ENCODE measurements at places on chromosomes 1 and 21. TPM values are rescaled to one million over a fixed set of nuclear protein-coding genes. Genes with fewer than 3 reads are reported as not detected.

Gene PTGER3
- polyA plus RNA-seq, result not detected

Gene CELA3A
- not detected for polyA plus RNA-seq

Gene GSTM2
- polyA plus RNA-seq, result 100 TPM

Gene AZIN2
- polyA plus RNA-seq, result 8.1 TPM

Gene SELP
- not detected for polyA plus RNA-seq

Gene NUAK2
- not detected for polyA plus RNA-seq

Gene CLDN17
- not detected for polyA plus RNA-seq

Gene MCOLN3
- not detected for polyA plus RNA-seq

Gene DMRTA2
- polyA plus RNA-seq, result not detected

Gene MYBPH
- polyA plus RNA-seq, result not detected

Gene ZNF436
- 5.7 TPM for polyA plus RNA-seq

Gene SPRR2G
- polyA plus RNA-seq, result not detected

Gene NR5A2
- 0.39 TPM for polyA plus RNA-seq

Gene LDLRAD2
- polyA plus RNA-seq, result 0.27 TPM

Gene PEF1
- 26.0 TPM for polyA plus RNA-seq

Gene HUNK
- polyA plus RNA-seq, result 22.5 TPM

Gene OR10K1
- not detected for polyA plus RNA-seq

Gene LRRC52
- not detected for polyA plus RNA-seq

Gene IFNGR2
- 29.4 TPM for polyA plus RNA-seq

Gene C1orf167
- not detected for polyA plus RNA-seq

Gene FCGR2B
- not detected for polyA plus RNA-seq

Gene DCDC2B
- not detected for polyA plus RNA-seq

Gene S100A4
- 2.7 TPM for polyA plus RNA-seq

Gene GPR52
- not detected for polyA plus RNA-seq

Gene LMX1A
- polyA plus RNA-seq, result not detected

Gene ATP13A2
- polyA plus RNA-seq, result 14.7 TPM

Gene OR2T35
- not detected for polyA plus RNA-seq

Gene DYNLT4
- not detected for polyA plus RNA-seq

Gene REN
- polyA plus RNA-seq, result not detected

Gene HHIPL2
- polyA plus RNA-seq, result not detected

Gene VWA5B1
- polyA plus RNA-seq, result not detected

Gene FRRS1
- not detected for polyA plus RNA-seq

Gene IFNAR2
- 2.9 TPM for polyA plus RNA-seq

Gene CITED4
- polyA plus RNA-seq, result 3.0 TPM

Gene ZFP69
- 1.9 TPM for polyA plus RNA-seq

Gene WDR64
- not detected for polyA plus RNA-seq

Gene SH3BGR
- polyA plus RNA-seq, result 20.4 TPM

Gene NUF2
- polyA plus RNA-seq, result 2.9 TPM

Gene KCNJ9
- 12.2 TPM for polyA plus RNA-seq

Gene EPB41
- polyA plus RNA-seq, result 34.5 TPM

Gene CATSPER4
- polyA plus RNA-seq, result not detected

Gene SPRR2D
- not detected for polyA plus RNA-seq

Gene KAZN
- polyA plus RNA-seq, result 23.4 TPM

Gene HTR6
- not detected for polyA plus RNA-seq

Gene NEXN
- polyA plus RNA-seq, result 180 TPM

Gene PLEKHG5
- 1.8 TPM for polyA plus RNA-seq

Gene NTNG1
- 9.0 TPM for polyA plus RNA-seq

Gene GPR37L1
- polyA plus RNA-seq, result 25.0 TPM

Gene G0S2
- polyA plus RNA-seq, result 1.0 TPM

Gene HTR1D
- not detected for polyA plus RNA-seq

Gene CCDC17
- not detected for polyA plus RNA-seq

Gene TFF1
- not detected for polyA plus RNA-seq

Gene RIMKLA
- polyA plus RNA-seq, result 4.9 TPM

Gene SH2D5
- 0.07 TPM for polyA plus RNA-seq

Gene ADAMTS4
- polyA plus RNA-seq, result 0.13 TPM

Gene FOXE3
- polyA plus RNA-seq, result not detected

Gene S100A14
- not detected for polyA plus RNA-seq

Gene MCOLN2
- polyA plus RNA-seq, result not detected

Gene HSPG2
- polyA plus RNA-seq, result not detected

Gene RLF
- polyA plus RNA-seq, result 5.0 TPM

Measured in Purkinje cell (primary cell).